Left lung (tissue), 14 donors: ENCODE measurements at places on chromosomes 1 and 21.

DNA sequence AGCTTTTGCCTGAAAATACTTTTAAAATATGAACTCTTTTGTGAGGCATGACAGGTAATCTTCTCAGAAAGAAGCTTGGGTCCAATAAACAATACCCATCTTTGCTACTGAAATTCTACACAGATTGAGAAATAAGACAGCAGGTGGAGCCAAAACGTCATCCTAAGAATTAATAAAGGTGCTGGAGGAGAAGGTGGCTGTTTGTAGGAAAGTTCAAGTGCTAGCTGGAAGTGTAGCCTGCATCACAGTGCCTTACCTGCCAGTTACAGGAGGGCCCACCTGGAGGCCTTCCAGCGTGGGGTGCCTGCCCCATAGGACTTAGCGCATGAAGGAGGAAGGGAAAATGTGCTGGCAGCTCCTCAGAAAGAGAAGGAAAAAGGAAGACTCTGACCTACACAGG is 93.7 kb downstream of the TTC3 start:
- DNase-seq = no peak

DNA sequence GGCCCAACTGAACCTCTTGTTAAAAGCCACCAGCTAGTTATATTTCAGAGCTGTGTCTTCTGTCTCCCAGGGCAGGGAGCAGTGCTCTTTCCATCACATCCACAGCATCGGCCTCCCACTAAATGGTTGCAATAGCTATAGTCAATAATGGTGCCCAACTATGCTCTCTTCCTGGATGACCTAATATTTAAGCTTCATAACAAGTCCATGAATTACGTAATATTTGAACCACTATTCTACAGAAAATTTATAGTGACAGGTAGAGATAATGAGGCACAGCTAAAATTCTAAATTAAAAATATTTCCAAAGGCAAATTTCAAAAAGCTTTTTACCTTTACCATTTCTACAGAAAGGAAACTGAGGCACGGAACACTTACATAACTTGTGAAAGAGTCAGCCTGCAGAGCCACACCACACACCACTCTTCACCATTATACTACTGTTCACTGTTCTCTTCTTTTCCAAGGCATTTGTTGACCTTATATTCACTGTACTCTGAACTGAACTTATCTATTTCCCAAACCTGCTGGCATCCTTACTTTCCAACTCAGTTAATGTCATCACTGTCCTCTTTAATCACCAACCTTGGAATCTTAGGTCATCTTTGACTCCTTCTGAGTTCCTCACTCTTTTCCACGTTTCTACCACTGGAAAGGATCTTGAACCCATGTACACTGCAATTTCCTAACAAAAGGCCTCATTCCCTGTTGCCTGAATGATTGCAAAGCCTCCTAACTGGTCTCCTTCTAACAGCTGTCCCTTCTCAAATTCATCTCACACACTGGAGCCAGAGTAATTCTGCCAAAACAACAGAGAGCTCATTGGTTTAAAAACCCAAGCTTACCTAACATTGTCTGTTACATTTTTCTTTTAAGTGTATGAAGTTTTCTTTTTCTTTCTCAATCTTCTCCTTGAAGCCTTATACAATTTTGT is 85.5 kb downstream of the DDAH1 start:
- DNase-seq = no peak

DNA sequence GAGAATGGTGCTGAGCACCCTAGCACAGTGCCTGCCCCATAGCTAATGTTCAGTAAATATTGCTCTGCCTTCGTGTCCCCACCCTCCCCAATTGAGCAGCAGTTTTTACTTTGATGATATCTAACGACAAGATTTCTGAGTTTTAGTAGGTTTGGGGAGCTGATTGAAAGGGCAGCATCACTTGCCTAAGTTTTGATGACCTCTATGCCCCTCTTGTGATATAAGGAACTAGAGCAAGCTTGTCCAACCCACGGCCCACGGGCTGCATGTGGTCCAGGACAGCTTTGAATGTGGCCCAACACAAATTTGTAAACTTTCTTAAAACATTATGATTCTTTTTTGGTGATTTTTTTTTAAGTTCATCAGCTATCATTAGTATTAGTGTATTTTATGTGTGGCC is 1.6 kb downstream of the CNIH4 start:
- peak; percentile 80 for DNase-seq

DNA sequence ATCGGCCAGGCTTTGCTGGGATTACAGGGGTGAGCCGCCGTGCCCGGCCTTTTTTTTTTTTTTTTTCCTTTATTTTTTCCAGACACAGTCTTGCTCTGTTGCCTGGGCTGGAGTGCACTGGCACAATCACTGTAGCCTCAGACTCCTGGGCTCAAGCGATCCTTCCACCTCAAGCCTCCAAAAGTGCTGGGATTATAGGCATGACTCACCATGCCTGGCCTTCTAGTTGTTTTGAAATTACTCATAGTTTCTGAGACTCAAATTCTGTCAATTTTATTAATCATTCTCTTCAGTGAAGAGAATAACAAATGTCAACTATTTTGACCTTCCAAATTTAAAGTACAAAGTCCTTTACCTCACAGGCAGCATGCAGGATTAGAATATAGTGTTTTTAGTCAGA is 374.5 kb downstream of the PLA2G4A start:
- DNase-seq = no peak

DNA sequence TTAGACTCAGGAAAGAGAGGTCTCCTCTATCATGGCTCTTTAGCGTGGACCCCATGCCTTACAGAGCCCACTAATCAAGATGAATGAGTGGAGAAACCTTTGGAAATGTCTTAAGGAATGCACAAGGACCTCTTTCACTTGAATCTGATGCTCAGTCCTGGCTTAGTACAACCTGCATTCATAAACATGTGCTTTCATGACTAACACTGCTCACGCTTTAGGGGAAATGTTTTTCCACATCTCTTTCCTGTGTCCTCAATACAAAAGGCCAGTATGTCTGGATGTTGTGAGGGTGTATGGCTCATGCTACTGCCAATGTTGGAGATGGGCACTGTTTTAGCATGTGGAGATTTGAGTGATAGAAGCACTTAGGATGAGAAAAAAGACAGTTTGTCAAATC is 14.2 kb upstream of the GNG12 start:
- no peak for DNase-seq

DNA sequence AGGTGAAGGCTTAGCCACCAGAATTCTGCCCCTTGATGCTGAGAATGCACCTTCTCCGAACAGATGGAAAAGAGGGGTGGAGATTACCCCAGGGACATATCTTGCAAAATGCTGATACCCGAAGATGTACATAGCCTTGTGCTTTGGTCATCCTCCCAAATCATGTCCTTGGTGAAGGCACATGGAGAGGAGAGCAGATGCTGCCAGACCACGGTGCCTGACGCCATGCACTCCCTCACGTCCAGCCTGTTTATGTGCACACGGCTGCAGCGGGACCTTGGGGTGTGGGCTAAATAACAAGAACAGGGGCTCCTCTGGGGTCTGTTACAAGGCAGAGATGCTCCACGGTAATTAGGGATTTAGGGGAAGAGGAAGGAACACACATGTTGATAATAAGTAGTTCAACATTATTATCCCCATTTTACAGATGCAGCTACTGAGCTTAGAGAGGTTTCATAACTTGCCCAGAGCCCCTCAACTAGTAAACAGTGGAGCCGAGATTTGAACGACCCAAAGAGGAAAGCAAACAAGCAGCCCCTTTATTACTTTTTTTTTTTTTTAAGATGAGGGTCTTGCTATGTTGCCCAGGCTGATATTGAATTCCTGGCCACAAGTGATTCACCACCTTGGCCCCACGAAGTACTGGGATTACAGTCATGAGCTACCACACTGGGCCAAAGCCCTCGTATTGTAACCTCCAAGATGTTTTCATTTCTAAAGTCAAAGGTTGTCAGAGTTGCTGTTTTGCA is 12.9 kb downstream of the EPHX1 start:
- no peak for DNase-seq

- DNase-seq = no peak
Observed at GRCh38 chr1:155996166-155996565, 17.8 kb upstream of the ARHGEF2 start.

DNA sequence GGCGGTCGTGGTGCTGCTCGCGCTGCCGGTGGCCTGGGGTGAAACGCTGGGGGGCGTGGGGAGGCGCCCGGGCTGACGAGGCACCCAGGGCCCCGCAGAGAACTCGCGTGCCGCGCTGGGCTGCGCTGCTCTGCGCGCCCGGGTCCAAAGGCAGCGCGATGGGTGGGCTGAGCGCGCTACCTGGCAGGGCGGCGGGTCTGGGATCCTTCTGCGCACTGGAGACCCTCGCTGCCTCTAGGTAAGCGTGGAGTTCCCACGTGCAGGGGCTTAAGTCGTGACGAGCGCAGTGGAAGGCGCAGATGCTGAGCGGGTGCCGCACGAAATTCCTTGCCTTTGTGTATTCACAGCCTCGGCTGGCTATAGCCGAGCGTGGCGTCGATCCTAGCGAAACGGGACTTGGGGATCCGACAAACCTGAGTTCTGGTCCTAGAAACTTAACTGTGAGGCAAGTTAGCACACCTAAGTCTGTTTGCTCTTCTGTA is 24.6 kb downstream of the CR1L start:
- no peak for DNase-seq

DNA sequence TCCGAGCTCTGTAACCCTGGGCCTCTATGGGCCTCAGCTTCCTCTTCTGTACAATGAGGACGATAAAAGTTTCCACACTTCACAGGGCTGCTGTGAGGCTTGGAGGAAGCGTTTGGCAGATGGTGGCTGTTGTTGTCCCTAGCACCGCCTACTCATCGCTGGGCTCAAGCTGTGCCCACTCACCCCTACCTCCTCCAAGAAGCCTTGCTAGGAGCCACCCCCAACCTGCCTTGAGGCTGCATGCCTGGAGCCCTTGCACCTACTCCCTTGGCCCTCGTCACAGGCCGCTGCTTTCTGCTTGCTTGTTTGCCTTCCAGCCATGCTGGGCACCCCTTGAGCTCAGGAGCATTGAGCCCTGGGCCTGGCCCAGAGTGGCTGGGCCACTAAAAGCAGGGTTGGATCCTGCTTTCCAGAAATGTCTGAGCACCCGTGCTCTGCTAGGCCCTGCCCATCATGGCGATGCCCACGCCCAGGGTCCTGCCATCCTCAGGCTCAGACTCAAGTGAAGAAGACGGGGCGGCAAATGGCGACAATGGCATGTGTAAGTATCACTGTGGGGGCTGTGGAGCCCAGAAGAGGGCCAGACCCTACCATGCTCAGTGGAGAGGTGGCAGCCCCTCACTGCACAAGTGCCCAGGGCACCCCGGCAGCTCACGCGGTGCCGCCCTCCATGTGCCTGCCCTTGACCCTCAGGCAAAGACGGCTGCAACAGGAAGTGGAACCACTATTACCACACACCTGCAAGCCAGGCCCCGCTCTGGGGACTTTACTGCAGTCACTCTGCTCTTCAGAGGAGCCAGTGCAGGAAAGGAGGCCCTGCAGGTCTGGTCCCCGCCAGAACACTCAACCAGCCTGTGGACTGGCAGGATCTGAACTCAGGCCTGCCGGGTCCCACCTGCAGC is 9.5 kb downstream of the SH3BGRL3 start:
- no peak for DNase-seq

GRCh38 chr1:32758795-32759430 is 56.3 kb upstream of the SYNC start:
- DNase-seq = no peak

GRCh38 chr1:218516526-218516925 is 171.4 kb downstream of the TGFB2 start:
- no peak for DNase-seq

DNA sequence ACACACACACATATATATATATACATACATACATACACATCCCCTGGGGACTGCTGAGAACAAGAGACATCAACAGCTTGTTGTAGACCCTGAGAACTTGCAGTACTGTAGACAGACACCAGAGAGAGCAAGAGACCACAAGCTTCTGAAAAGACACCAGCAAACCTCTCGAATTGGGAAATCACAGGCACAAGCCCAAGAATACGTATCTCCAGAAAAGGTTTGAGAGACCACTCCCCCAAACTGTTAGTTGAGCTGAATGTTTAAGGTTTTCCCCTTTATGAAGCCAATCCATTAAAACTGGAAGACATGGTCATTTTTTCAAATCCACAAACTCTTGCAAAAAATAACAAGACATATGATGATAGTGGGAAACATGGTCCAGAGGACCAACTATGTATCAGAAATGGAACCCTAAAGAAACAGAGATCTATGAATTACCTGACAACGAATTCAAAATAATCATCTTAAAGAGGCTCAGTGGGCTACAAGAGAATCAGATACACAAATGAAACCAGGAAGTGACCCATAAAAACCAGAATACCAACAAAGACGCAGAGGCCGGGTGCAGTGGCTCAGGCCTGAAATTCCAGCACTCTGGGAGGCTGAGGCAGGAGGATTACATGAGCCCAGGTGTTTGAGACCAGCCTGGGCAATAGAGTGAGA is 45.1 kb downstream of the SLC2A1 start:
- no peak for DNase-seq

- no peak for DNase-seq
Observed at GRCh38 chr21:29193072-29193471, 62.6 kb downstream of the MAP3K7CL start.

DNA sequence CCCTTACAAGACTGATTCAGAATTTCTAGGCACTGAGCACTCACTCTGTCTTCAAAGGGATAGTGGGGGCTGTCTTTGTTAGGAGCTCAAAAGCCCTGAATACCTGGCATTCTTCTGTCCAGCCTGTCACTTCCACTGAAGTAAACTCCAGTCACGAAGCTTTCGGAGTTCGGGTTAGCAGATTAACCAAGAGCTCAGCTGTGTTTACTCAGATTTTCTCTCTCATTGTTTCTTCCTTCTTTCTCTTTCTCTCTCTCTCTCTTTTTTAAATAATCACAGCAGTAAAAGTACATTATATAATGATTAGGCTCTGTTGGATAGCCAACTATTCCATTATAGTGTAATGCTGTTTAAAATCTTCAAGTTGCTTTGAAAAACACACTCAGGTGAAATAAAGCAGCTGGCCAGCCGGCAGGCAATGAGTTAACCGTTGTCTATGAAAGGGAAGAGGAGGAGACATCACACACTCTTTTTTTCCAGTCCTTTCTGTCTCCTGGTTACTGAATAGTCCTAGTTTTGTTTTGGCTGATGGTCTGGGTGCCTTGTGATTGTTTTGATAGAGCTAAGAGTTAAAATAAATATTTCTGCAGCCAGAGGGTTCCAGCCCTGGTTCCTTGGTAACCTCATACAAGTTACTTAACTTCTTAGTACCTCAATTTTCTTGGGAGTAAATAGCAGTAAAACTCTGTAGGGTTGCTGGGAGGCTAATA is 89.8 kb downstream of the ADSS2 start:
- DNase-seq = no peak

GRCh38 chr21:23718446-23719285 is 1888.6 kb downstream of the MRPL39 start:
- no peak for DNase-seq

GRCh38 chr1:206911064-206911663 is 10.6 kb downstream of the FCMR start:
- no peak for DNase-seq

GRCh38 chr1:76425201-76426145 is 350.9 kb downstream of the ST6GALNAC3 start:
- peak; percentile 41 for DNase-seq
